ENCODE measurements at places on chromosomes 2 and 18.

DNA sequence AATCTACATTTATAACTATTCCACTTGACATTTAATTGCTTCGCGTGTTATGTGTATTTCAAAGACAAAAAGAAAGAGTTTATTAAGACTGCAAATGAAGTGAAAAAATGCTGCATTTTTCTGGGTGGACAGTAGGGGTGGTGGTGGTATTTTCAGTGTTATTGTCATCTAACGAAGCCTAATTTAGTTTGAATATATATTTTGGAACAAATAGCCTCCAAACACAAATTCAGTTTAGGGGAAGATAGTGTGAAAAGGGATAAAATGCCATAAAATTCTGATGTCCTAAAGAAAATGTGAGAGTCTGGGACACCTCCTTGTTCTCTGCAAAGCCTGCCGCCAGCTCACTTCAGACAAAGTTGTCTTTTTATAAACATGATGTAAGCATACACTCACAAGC lies 425.1 kb downstream of the NRXN1 start:
- DNase-seq, result no peak

GRCh38 chr2:227324642-227324994 lies 433 bp upstream of the MFF start:
- no peak for DNase-seq

GRCh38 chr2:190272457-190272842 lies 47.2 kb downstream of the HIBCH start:
- no peak for DNase-seq

DNA sequence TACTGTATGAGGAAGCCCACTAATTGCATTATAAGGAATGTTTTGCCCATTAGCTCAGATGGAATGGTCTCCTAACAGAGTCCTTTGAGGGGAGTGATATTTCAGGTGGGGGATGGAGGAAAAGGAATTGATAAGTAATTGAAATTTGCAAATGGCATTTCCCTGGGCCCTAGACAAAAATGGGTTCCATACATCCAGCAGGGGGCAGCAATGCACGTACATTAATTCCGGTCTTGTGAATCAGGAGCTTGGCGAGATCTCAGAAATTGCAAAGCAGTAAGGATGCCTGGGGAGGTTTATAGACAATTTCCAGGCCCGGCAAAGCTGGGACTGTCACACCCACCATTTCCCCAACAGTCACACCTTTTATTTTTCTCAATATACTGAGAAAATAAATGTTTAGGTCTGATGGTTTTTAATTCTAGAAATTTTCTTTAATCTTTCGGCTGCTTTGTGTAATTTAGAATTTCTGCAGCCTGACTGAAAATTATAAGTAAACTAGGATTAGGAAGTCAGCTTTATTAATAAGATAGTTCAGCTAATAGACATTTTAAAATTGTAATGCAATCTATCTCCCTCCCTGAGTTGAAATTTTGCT lies 122.8 kb downstream of the LYPD1 start:
- peak; percentile 70 for DNase-seq

- no peak for DNase-seq
Observed at GRCh38 chr2:65880436-65880835, 448.0 kb upstream of the SPRED2 start.

DNA sequence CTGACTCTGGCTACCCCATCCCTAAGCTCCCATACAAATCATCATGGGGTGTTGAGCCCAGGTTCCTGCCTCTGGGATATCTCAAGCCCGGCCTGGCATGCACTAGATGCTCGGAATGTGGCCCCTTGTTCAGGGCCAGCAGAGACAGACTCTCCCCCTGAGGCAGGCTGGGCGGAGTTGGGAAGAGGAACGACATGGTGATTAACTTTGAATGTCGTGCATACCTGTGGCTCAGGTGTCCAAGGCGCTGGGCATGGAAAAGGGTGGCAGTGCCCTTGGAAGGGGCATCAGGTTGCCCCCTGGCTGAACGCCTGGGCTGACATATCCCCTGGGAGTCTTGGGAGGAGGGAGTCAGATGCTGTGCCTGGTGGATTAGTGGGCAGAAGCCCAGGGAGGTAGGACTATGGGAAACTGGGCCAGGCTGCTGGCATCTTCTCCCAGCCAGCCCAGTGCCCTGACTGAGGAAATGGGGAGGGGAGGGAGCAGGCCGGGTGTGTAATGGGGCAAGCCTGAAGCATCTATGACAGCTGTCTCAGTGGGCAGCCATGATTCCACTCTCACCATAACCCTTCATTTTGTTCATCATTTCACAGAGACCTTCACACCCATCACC lies 57.8 kb upstream of the OTOF start:
- no peak for DNase-seq

DNA sequence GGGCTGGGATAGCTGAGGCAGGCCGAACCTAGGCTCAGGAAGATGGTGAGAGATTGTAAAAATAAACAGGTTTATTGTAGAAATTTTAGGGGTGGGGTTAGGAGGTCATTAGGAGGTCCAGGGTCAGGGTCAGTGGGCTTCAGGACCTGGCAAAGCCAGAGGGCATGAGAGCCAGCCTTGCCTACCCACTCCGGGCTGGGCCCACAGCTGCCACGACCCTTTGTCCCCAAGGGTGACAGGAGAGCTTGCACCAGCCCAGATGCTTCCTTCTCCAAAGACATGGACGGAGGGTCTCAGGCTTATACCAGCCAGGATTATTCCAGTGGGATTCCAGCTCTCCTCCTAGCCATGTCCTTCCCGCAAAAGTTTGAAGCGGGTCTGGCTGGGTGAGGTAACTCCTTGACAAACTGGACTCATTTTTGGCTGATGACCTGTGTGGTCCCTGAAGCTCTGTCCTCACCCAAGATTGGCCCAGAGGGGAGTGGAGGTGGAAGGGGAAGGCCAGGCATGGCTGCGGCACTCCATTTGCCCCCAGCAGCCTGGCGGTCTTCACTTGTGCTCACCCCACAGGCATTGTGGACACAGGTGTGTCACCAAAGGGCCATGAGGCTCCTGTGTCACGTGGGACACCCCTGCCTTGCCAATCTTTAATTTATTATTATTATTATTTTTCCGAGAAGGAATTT lies 23.8 kb upstream of the ATOH8 start:
- no peak for DNase-seq

GRCh38 chr2:221137385-221137784 lies 434.7 kb downstream of the EPHA4 start:
- DNase-seq, result no peak

GRCh38 chr2:170222298-170222697 lies 44.4 kb downstream of the MYO3B start:
- DNase-seq, result no peak

- no peak for DNase-seq
Observed at GRCh38 chr2:16665748-16666448, at the start of gene CYRIA. Gene CYRIA (minus strand): TSS chr2:16665834. CDS start chr2:16588119, 77,715 bp downstream.

Measured in HT-29 (cell line).